Activated CD4-positive, alpha-beta memory T cell treated with anti-CD3 and anti-CD28 coated beads, Interleukin-2, amount 10 ng/mL, durations not matched to agents 7 days and 5 days (primary cell): ENCODE measurements at places on chromosomes 2 and 18.

GRCh38 chr2:238345297-238345968 lies 25.1 kb downstream of the TRAF3IP1 start:
- no peak for DNase-seq

DNA sequence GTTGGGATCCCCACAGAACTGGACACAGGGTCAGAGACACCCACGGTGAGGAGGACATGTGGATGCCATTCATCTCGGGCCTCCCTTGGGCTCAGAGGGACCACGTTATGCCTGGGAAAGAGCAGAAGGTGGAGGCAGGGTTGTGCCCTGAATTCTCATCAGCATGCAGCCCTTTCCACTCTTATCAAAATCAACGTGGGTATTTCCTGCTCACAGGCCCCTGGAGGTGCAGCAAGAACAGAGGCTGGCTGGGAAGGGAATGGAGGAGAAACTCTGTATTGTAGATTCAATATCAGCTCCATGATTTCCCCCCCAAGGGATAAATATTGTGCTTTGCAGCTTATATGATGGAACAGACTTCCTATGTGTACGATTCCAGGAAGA lies 90.9 kb downstream of the SETBP1 start:
- DNase-seq, result no peak

DNA sequence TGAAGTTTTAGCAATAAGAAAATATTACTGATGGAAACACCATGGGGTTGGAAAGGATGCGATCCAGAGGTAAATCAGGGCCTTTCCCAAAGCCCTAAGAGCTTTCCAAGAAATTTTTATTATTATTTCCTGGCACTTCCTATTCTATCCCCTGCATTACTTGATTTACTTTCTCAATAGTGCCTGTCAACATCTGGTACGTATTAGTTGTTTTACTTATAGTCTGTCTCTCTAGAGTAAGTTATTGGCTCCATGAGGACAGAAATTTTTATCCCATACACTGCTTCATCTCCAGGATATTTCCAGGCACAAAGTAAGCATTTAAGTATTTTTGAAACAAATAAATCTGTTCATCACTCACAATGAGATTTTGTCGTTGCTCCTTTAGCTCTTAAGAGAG lies 18.1 kb downstream of the PPP4R1 start:
- no peak for DNase-seq

GRCh38 chr2:95021847-95022246 lies 3.7 kb upstream of the MAL start:
- DNase-seq, result no peak

DNA sequence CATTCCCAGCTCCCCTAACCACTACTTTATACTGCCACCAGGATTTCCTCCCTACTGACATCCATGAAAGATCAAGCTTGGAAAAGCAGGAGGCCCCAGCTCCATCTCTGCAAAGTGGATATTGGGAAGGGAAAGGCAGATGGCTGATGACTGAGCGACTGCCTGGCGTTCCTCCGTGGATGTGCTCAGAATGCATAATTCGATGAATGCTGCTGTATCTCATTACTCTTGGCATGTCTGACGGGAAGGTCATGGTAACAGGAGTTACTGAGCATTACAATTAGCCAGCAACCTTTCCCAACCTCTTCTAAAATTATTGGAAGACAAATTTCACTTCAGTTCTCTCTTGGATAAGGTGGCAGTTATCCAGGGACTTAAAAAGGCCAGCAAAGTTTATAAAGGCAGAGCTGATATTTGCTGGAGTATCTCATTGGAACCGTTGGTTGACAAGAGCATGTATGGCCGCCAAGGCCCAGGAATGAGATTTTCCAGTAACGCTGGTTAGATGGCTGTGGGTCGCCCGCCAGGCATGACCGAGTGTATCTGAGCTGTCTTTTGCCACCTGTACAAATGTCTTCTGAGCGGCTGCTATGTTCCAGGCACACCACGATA lies 34.5 kb downstream of the KCNE4 start:
- DNase-seq, result no peak

GRCh38 chr2:156592809-156593593 lies 156.8 kb downstream of the GPD2 start:
- DNase-seq, result no peak

- DNase-seq, result no peak
Observed at GRCh38 chr2:197798187-197798586, 6.2 kb upstream of the PLCL1 start.
